Activated CD4-positive, alpha-beta T cell treated with anti-CD3 and anti-CD28 coated beads for 48 hours (primary cell): ENCODE measurements at places on chromosomes 7 and 10.

GRCh38 chr7:30938435-30939316 is 25.1 kb upstream of the GHRHR start:
- peak; percentile 81 for DNase-seq

DNA sequence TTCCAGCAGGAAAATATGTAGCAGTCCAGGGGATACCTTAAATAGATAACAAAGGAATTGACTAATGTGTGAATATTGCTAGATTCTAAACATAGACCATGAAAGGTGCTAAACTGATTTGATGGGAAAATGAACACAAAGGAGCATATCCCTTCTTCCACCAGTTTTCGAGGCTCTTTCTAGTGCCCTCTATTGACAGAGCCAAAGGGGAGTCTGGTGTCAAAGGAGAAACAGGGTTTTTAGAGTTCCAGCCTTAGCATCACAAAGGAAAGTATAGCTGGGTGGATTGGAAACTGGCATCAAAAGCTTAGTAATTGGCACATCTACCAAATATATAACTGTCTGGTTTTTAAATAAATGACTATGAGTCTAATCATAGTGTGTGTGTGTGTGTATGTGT is 636.8 kb downstream of the ETV1 start:
- DNase-seq = no peak

GRCh38 chr7:114919587-114919986 is 2.3 kb upstream of the MDFIC start:
- DNase-seq = no peak

- no peak for DNase-seq
These were observed 15.4 kb downstream of the MGAM start for GRCh38 chr7:142010952-142011548.

DNA sequence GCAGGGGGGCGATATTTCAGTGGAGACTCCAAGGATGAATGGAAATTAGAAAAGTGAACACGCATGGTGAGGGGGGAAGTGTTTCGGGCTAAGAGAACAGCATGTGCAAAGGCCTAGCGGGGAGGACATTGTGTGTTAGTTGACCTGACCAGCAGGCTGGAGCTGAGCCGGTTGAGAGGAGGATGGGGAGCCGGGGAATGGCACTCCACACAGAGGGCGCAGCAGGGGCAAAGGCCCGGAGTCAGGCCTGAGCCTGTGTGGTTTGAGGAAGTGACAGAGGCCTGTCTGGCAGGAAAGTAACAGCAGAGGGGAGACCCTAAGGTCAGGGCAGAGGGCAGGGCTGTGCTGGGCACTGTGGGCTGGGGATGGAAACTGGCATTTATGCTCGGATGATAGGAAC is 83.2 kb upstream of the ZNF479 start:
- no peak for DNase-seq

DNA sequence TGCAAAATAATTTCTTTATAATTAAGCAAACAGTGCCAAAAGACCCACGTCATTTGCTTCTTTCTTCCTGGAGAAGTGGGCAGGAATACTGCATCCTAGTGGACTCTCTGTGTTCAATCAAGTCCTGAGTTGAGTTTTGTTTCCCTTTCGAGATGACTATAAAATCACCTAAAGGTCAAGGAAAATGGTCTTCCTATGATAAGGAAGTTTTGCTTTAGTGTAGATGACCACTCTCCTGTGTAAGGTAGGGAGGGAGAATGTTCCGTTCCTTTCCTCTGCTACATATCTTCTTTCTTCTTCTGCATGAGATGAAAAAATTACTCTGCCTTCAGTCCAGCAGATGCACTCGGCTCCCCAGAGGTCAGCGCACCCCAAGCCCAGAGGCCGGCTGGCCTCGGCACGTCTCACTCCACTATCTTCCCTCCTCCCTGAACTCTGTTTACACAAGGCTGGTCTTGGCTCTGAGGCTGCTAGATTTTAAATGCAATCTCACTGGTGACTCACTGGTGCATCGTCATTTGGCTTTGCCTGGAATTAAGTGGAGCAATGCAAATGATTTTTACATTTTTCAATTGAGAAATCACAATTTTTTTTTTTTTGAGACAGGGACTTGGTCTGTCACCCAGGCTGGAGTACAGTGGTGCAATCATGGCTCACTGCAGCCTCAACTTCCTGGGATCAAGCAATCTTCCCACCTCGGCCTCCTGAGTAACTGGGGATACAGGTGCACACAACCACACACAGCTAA is 18.6 kb upstream of the VDAC2 start:
- DNase-seq = no peak
